Stimulated activated CD4-positive, alpha-beta T cell treated with anti-CD3 and anti-CD28 coated beads, Interleukin-2, amount 100 ng/mL, for 24 hours (primary cell): ENCODE measurements at places on chromosomes 7 and 10.

- no peak for DNase-seq
These were observed 223.2 kb downstream of the SH2D4B start for GRCh38 chr10:80760914-80761371.

DNA sequence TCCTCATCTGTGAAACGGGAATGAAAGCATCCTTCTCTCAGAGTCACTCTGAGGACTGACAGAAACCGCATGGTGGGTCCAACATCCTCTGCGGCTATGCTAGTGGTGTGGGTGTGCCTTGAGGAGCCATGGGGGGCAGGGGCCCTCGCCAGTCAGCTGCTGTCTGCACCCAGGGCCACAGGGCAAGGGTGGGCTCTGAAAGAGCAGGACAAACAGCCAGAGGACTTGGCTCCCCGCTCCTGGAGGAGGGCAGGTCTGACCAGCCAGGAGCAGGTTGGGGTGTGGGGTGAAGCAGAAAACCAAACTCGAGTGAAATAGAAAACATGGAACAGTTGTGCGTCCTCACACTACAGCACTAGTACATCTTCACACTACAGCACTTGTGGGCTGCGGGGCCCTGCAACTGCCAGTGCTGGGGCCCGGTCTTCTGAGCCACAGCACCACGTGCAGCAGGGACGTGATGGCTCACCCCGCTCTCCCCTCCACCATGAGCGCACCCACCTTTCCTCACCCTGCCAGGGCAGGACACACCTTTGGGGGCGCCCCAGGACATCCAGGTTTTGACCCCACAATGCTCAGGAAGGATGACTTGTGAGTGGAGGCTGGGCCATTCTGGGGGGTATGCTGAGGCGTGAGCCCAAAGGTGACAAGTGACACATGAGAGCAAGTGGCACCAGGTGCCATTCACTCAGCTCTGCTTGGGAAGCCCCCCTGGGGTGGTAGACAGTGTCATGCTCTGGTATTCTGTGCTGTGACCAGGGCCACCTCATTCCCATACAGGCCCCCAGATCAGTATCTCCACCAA is 96.1 kb upstream of the RET start:
- DNase-seq = peak; percentile 13

- no peak for DNase-seq
These were observed 90.9 kb upstream of the ZNF804B start for GRCh38 chr7:88668591-88668990.

DNA sequence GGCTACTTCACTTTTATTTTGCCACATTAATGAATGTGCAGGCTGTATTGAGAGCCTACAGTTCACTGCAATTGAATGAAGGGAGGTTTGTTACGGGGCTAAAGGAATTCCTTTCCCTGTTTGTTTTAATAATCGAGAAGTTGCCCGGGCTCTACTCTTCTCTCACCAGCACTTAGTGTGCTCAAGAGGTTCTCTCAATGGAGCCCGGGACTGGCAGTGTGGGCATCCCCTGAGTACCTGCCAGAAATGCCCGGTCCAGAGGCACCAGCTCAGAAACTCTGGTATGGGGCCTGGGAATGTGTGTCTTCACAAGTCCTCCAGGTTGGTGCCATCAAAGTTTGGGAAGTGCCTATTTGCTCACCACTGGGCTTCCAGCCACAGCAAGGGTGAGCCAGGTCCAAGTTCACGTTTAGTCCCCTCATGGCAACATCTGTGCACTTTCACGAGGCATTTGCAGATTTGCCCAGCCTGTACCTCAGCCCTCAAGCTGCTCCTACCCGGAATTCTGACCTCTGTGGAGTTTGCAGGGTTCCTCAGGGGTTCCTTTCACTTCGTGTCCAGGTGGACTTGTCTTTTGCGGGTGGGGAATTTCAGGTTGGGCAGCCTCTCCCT is 622.4 kb downstream of the SDK1 start:
- no peak for DNase-seq

GRCh38 chr7:21507627-21508343 is 35.1 kb upstream of the DNAH11 start:
- DNase-seq = peak; percentile 31

DNA sequence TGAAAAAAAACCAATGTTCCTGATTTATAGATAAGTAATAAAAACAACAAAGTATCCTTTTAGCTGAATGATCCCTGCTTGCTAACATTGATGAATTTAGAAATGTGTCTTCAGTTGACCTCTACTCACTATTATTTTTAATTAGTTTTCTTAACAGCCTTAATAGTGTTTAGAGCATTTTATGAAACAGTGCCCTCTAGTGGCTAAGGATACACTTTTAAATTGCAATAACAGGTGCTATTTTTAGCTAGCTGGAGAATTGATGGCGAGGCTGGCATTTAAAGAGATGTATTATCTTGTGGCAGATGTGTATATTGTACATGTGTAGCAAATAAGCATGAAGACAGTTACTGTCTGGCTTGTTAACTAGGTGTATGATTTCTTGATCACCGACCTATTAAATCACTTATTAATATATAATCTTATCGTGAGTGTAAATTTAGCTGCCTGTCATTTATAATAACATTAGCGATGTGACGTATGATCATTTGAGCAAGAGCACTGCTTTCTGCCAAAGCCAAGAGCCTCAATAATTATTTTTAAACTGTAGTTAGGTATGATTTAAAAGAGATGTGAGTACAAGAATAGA is 451.9 kb downstream of the DPP6 start:
- DNase-seq = no peak

DNA sequence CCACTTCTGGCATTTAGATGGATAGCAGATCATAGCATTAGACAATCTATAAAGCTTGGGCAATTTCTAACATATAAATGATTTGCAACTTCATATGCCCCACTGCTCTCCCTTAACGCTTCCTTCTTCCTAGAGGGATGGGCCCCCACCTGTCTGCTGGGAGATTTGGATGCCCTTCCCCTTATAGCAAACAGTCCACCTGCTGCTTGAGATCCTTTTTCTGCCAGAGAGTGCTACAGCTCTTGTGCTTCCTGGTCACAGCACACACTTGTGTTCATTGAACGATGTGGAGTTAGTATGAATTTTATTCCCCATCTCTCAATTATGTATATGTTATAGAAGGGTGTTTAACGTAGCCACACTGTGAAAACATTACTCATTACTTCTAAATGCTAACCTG is 10.4 kb upstream of the PCGF5 start:
- no peak for DNase-seq

DNA sequence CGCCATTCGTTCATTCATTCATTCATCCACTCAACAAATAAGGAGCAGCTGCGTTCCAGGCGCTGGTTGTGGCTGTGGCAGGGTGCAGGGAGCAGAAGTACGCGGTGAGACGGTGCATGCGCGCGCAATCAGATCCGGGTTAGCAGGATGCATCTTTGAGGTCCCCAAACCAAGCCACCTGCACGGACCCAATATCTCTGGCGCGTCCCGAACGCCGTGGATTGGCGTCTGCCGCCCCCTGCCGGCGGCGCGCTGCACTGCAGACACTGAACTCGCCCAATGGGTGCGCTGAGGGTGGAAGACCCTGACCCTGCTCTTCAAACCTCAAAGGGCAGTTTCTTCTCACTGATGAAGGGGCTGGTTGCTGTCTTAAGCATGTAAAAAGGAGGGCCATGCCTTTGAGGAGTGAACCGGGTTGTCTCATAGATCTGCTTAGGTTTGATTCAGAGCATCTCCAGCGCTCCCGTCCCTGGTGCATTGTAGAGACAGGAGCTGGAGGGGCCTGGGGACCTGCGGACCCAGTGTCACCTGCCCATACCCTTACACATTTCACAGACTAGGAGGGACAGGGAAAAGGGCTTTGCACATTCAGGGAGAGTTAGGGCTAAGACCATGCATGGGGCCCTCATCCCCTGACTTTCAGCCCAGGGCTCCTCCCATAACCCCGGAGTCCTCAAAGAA is 102.5 kb downstream of the RAMP3 start:
- peak; percentile 82 for DNase-seq

DNA sequence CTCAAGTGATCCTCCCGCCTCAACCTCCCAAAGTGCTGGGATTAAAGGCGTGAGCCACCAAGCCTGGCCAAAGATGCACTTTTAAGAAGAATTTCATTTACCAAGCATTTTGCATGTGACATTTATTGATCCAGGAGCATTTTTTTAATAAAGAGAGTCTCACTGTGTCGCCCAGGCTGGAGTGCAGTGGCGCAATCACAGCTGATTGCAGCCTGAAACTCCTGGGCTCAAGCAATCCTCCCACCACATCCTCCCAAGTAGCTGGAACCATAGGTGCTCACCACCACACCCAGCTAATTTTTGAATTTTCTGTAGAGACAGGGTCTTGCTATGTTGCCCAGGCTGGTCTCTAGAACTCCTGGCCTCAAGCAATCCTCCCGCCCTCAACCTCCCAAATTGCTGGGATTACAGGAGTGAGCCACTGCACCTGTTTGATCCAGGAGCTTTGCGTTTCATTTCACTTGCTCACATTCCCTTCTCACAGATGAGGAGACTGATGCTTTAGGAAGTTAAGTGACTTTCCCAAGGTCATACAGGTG is 4.4 kb upstream of the TBL2 start:
- DNase-seq = no peak

DNA sequence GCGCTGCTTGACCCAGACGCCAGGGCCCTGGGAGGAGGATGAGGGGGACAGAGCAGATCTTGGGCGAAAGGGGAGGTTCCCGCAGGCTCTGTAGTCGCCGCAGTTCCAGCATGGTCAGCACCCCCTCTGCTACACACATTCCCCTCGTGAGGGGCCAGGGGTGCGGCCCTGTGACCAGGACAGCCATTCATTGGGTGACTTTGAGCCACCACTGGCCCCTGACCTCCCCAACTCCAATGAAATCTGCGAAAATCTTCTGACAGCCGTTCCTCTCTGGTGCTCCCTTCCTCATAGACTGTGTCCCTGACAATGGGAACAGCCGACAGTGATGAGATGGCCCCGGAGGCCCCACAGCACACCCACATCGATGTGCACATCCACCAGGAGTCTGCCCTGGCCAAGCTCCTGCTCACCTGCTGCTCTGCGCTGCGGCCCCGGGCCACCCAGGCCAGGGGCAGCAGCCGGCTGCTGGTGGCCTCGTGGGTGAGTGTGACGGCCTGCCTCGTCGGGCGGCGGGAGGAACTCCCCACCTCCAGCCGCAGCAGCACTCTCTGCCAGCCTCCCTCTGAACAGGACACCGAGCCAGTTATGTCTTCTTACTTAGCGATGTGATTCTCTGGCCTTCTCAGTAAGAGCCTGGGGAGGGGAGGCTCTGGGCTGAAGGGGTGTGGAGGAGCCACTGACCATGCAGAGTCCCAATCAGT is 825 bp downstream of the TMEM176A start:
- no peak for DNase-seq

- no peak for DNase-seq
These were observed 129.2 kb downstream of the GRK5 start for GRCh38 chr10:119336599-119336998.

GRCh38 chr7:76054123-76055120 is 6.5 kb downstream of the MDH2 start:
- DNase-seq = no peak

DNA sequence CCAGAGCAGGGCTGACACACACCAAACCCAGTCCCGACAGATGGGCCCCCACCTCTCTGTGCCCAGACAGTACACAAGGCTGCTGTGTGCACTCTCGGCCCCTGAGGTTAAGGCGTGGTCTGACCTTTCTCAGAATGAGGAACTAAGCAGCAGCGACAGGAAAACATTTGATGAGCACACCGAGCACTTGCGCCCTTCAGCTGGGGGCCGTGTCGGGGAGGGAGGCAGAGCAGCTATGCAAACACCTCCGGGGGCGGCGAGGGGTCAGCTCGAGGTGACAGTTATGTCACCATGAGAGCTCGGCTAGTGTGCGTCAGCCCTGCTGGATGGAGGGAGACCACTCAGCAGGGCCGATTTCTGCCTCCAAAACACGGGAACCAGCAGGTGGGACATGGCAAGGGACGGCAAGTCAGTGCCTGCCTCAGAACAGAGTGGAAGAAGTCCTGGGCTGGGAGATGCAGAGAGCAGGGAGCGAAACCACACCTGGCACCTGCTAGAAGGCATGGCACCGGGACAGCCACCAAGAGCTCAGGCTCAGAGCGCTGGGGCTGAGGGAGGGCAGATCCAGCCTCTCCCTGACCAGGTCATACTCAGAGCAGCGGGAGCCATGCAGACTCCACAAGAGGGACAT is 57.4 kb downstream of the CHST15 start:
- peak; percentile 5 for DNase-seq

GRCh38 chr10:125868372-125868975 is 12.6 kb downstream of the DHX32 start:
- DNase-seq = no peak

DNA sequence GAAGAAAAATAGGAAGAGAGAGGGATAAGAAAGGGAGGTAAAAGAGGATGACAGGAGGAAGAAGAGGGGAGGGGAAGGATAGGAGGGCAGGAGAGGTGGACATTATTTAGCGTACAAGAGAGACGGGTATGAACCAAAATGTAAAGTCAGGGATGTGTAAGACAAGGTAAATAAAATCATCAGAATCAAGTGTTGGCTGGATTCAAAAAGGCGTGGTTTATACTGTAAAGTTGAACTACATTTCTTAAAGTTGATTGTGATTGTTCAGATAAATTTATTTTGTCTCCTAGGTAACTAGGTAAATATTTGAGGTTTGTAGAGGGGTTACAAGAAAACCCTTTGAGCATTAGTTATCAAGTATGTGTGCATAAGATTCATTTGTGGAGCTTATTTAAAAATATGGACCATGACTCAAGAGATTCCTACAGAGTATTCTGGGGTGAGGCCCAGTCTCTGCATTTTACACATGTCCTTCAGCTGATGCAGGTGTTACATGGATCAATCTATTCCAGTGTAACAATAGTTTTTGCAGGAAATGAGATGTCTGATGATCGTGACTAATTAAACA is 512.1 kb upstream of the MBL2 start:
- no peak for DNase-seq

DNA sequence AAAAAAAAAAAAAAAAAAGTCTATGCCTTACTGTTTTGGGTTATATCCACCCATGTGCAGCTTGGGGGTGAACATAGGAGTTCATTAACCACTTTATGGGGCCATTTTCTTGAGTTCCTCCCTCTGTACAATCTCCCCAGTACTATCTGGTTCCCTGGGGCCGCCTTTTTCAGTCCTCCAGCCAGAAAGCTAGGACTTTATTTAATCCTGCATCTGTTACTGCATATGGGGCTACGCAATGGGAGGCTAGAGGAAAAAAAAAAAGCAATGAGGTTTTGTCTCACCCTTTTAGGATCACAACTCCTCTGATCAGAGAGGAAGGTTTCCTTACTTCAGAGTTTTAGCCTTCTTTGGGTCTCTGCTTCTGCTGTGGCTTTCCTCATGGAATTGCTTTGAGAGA is 51.0 kb downstream of the BTRC start:
- no peak for DNase-seq

- DNase-seq = no peak
These were observed 72.3 kb upstream of the ZNF746 start for GRCh38 chr7:149569726-149570422.
